Stimulated activated CD4-positive, alpha-beta T cell treated with anti-CD3 and anti-CD28 coated beads, Interleukin-4, amount 100 ng/mL, for 1 hour (primary cell): ENCODE measurements at places on chromosomes 5 and 9.

DNA sequence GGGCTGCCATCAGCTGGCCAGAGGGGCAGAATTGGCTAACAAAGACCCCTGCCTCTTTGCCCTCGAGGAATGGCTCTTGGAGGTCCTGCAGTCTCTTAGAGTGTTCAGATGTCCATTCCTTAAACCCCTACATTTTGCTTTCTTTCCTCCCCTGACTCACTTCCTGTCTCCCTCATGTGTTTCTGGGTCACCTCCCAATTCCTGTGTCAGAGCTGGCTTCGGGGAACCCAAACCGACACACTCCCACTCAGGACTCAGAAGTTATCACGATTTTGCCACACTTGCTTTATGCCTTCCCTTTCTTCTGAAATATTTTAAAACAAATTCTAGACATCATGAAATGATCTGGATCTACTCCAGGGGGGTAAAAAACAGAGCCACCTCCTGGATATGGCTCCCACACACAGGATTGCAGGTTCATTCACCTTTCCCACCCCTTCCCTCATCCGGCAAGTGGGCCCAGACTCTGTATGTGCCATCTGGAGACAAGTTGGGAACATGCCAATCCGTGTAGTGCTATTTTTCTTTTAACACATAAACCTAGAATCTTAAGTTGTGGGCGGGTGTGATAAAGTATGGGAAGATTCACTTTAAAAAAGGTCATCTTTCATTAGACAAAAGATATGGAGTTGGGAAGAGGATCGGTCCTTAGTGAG, 145.7 kb downstream of the NXNL2 start:
- no peak for DNase-seq

DNA sequence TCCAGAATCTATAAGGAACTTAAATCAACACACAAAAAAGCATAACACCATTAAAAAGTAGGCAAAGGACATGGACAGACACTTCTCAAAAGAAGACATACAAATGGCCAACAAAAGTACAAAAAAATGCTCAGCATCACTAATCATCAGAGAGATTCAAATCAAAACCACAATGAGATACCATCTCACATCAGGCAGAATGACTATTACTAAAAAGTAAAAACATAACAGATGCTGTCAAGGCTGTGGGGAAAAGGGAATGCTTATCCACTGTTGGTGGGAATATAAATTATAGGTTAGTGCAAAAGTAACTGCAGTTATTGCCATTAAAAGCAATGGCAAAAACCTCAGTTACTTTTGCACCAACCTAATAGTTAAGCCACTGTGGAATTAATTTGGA, 32.2 kb upstream of the SPATA31D4 start:
- DNase-seq = no peak

DNA sequence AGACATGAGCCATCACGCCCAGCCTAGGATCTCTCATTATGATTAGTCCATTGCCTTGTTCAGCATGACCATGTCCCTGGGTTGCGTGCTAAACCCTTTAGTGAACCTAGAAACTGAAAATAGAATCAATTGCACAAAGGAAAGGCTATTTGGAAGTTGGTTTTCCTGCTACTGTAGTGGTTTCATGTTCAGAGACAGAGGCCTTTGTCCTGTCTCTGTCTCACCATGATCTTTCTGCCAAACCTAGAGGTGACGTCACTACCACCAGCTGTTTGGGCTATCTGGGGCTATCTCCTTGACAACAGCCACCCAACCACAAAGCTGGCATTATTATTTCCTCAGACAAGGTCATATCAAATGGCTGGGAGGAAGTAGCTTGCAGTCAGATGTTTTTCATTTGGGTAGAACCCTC, 4.0 kb upstream of the CDK5RAP2 start:
- DNase-seq = no peak

DNA sequence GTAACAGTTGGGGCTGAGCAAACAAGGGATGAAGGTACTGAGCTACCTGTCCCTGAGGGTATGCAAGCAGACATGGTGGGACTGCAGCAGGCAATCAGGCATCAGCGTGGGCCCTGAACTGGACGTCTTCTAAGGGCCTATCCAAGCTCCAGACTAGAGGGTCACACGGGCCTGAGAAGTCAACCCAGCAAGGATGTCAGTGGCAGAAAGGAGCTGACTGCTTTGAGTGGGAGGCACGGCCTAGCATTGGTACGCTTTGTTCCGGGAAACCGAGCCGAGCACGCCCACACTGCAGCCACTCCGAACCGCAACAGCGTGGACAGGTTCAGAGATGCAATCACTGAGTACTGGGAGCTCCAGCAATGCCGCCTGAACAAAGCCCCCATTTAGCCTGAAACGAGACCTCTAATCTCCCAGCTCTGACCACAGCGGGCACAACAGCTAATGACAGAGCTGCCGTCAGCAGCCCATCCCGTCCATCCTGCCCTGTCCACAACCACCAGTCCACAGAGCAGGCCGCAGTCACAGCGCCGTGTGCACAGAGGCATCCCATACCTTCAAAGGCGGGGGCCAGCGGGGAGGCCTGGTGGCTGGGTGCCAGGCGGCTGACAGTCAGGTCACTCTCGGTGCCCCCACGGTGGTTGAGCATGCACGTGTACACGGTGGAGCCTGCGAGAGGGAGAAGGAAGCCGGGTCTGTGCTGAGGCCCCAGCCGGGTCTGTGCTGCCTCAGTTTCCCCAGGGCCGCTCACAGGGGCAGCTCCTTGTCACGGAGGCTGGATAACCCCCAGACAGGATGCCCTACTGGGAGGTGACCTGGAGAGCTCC, 44.2 kb downstream of the SARDH start:
- DNase-seq = no peak

DNA sequence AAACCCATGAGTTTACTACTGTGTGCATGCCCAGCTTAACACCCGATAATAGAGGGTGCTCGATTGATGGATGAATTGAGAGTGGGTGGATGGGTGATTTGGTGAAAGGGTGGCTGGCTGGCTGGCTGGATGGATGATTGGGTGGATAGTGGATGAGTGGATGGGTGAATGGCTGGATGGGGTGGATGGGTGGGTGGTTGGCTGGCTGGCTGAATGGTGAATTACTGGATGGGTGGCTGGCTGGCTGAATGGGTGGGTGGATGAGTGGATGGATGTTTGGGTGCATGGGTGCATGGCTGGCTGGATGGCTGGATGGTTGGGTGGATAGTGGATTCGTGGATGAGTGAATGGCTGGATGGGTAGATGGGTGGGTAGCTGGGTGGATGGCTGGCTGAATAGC, 201.1 kb downstream of the IRX1 start:
- DNase-seq = no peak

DNA sequence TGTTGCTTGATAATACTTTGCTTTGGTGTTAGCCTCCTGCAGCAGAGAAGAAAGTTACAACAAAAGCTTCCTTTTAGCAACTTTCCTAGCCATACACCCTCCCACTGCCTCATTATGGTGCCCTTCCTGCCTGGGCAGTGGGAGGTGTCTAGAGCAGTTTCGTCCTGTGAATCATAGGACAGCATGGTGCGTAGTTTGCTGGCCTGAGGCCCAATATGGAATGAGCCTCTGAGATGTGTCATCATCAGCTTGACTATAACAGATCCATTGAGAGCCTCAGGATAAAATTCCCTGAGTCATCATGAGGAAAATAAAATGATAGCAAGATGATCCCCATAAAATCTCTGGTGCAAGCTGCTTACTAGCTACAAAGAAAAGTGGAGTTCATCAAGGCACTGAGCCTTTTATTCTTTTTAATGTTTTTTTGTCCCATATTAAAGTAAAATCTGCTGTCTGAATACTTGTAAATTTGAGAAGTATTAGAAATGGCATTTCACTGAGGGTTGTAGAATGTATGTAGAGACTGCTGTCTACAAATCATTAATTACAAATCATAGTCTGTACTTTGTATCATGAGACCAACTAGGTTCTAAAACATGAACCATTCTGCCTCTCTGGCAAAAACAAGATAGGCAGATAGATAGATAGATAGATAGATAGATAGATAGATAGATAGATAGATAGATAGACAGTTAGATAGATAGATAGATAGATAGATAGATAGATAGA, 303.0 kb upstream of the PDE4D start:
- no peak for DNase-seq

- no peak for DNase-seq
Observed at GRCh38 chr9:98989036-98990000, 45.6 kb downstream of the COL15A1 start.

DNA sequence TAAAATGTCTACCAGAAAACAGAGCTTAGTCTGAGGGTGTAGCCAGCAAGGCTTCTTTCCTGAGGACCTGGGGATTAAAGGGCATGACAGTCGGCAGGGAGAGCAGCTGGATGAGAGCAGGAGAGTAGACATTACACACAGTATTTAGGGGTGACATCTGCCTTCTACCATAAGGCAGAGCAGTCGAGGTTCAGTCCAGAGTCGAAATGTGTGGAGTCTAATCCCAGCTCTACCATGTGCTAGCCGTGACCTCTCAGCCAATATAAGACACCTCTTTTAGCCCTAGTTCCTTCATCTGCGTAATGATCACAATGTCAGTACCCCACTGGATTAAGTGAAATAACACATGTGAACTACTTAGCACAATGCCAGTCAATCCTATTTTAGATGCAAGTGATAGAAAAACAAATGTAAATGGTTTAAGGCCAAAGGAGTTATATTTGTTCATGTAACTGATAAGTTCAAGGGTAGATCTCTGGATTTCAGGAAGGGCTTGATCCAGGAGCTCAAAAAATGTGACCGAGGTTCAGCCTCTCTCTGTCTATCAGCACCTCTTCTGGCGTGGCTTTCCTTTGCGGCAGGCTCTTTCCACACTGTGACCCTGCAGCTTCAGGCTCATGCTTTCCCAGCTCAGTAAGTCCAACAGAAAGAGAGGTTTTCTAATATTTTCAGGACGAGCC, 16.2 kb upstream of the CPLX2 start:
- DNase-seq = no peak
